ENCODE measurements at places on chromosomes 7 and 10.

DNA sequence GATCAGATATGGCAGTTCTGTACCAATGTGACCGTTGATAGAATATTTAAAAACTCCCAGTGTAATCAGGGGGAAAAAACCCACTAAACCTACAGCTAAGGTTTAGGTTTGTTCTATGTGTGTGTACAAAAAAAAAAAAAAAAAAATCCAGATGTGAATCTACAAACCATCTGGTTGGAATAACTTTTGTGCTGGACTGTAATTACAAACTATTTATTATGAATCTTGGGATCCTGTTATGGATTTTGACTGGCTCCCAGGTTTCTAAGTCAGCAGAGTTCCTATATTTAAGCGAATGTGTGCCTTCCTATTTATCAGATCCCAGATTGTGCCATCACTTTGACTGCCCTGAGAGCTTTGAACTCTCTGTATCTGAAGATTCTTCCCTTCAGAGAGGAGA, 29.1 kb downstream of the BMPER start:
- no peak for DNase-seq

GRCh38 chr7:72447465-72448204, 35.5 kb upstream of the CALN1 start:
- DNase-seq, result no peak

DNA sequence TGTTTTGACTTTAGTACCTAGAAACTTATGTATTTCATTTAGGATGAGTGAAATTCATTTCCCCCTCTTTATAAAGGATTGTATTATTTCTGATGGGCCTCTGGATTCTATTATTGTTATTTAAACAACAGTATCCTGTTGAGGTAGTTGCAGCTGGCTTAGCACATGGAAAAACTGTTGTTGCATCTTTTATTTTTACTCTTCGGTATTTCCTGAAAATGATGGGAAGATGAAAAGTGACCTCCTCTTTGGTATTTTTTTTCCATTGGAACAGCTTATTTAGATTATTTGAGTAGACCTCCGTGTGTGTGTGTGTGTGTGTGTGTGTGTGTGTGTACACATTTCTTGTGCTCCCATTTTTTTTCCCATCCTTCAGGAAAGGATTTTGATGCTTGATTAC, 129.8 kb downstream of the PRKG1 start:
- no peak for DNase-seq

DNA sequence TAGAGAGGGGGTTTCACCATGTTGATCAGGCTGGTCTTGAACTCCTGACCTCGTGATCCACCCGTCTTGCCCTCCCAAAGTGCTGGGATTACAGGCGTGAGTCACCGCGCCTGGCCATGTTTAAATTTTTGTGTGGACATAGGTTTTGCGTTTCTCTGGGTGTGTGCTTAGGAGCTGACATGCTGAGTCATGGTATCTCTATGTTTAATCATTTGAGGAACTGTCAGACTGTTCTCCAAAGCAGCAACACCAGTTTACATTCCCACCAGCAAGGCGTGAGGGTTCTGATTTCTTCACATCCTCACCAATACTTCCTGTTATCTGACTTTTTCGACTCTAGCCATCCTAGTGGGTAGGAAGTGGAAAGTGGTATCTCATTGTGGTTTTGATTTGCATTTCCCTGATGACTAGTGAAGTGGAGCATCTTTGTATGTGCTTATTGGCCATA, 153.7 kb downstream of the DNAJB6 start:
- DNase-seq, result peak; percentile 19

DNA sequence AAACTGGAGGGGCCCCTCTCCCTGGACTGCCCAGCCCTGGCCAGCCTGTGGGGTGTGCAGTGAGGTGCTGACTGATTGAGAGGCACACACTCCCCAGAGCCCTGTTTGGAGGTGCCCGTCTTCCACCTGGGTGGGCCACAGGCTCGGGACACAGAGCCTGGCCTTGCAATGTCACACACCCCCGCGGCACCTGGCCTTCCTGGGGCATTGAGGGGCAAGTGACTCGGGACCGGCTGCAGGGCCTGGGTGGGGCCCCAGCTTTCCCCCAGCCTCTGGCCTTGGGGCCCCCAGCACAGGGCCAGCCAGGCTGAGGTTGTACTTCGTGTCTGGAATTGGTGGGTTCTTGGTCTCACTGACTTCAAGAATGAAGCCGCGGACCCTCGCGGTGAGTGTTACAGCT, 13.9 kb upstream of the NKX6-2 start:
- no peak for DNase-seq

DNA sequence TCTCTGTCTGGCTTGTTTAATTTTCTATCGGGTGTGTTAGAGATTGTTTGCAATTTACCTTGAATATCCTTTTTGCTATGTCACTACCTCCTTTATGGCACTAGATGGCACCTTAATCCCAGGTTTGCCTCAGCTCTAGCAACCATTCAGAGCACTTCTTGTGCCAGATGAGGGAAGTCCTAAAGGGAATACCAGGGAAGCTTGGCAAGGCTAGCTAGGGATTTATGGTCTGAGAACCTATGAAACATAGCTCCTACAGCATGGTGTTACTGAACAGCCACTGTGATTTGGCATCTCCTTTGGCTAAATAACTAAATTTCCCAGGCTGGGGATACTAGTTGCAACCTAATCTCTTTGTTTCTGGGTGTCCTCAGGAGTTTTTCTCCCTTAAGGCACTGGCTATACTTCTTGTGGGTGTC, 69.0 kb upstream of the VOPP1 start:
- DNase-seq, result peak; percentile 13

DNA sequence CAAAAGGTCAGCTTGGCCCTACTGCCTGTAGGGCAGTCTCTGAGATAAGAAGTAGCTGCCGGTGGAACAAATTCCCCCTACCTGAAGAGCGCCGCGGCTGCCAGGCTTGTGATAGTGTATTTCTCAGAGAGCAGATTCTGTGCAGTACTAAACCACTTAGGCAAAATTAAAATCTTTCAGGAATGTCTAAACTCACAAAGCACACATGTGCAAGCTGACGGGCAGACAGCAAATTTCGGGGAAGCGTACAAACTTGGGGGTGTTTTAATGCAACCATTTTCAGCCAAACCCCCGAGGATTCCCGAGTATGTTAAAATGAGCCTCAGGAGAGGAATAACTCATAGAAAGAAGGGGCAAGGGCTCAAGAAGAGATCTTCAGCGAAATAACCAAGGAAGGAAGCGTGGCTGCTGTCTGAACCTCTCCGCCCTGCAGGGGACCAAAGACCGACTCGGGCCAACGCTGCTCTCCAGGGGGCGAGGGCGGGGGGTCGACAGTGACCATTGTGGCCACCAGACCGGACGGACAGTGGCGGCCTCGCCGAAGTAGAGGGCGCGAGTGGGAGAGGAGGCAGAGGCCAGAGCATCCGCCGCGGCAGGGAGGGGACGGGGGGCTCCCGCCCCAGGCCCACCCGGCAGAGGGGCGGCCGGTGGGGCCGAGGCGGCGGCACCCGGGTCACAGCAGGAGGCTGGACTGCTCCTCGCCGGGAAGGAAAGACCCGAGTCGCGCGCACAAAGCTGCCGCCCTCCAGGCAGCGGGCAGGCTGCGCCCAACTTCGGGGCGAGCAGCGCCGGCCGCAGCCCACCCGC, 819 bp downstream of the HYCC1 start:
- DNase-seq, result peak; percentile 6

GRCh38 chr7:131152766-131153165, 174.9 kb upstream of the MKLN1 start:
- no peak for DNase-seq

GRCh38 chr7:107874605-107875446, 16.2 kb upstream of the DLD start:
- peak; percentile 18 for DNase-seq

- DNase-seq, result no peak
Observed at GRCh38 chr10:113716109-113716910, 35.2 kb upstream of the PLEKHS1 start.

DNA sequence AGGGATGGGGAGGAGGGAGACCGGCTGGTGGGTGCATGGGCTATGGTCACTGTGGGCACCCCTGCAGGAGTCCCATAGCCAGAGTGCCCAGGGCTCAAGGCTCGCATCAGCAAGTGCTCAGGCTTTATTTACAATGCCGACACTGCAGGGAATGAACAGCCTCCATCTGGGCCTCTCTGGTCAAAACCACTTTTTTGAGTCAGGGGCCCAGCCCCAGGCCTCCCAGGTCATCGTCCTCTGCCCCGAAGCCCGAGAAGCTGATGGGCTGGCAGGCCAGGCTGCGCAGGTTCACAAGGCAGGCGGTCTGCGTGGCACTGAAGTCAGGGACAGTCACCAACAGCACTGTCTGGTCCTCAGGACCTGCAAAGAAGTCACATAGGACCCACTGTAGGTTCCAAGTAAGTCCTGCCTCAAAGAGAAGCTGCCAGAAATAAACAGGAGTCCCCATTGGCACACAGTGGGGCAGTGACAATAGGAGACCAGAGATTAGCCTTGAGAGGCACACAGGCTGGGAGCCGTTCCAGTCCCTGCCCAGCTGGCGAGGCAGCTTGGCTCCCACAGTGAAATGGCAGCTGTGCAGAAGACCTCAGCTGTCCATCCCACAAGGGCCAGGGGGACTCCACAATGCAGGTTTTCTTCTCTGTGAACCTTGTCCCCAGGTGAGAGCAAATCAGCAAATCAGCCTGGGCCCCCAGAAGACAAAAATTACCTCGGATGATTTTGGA, 8.6 kb downstream of the POLD2 start:
- no peak for DNase-seq

DNA sequence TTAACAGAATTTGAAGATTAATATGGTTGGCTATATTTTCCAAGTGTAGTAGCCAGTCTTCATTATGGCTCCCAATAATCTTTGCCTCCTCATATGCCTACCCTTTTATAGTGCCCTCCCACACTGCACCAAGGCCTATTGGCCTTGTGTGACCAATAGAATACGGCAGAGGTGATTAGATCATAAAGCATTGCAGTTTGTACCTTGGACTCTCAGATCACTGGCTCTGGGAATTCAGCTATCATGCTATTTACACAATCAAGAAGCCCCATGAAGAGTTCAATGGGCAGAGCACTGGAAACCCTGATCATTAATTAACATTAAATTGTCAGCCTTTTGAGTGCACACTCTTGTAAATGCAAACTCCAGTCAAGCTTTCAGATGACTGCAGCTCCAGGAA, 154.5 kb upstream of the MAGI2 start:
- no peak for DNase-seq

DNA sequence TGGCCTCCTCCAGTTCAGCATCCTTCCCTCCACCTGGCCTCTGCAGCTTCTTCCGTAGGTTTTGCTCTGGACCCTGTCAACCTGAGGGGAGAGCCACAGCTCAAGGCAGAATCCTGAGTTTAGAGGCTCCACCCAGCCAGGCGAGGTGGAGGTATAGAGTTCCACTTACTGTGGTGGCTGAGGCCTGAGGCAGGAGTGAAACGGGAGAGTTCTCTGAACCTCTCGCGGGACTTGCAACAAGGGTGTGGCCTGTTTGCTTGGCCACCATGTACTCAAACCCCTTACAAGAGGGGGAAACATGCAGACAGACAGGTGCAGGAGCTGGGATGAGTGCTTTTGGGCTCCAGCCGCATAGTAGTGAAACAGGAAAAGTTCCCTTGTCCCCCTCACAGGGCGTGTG, 154.0 kb upstream of the C7orf33 start:
- DNase-seq, result no peak

DNA sequence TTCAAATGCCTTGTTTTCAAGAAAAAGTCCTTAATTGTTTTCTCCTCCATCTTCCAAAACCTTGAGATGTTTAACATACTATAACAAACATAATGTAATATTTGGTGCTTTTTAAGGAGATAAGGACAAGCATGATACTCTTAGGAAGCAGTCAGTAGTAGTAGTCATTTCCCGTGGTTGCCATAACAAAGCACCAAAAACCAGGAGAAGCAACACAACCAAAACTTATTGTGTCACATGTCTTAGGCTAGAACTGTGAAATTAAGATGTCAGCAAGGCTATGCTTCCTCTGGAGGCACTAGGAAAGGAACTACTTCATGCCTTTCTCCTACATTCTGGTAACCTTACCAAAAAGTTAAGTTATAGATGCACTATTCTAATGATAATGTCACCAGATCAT, 106.8 kb downstream of the MBL2 start:
- DNase-seq, result no peak

GRCh38 chr10:120607016-120607709, 150.1 kb downstream of the PLPP4 start:
- DNase-seq, result no peak

- DNase-seq, result no peak
Observed at GRCh38 chr10:74238031-74238431, 87.0 kb downstream of the ADK start.

DNA sequence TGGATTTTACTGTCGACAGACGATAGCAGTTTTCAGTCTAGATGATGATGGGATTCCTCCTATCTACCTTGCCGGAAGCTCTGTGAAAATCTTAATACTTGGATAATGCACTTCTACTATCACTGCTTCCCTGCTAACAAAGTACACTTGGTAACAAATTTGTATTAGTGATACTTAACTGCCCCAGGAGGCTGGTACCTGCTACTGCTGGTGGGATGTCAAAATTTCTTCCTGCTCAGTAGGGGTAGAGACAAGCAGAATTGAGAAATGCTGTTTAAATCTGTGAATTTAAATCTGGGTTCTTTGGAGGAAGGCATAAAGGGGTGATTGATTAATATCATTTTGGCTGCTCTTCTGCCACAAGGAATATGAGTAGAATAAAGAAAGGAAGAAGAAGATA, 99.8 kb upstream of the STRIP2 start:
- DNase-seq, result no peak

DNA sequence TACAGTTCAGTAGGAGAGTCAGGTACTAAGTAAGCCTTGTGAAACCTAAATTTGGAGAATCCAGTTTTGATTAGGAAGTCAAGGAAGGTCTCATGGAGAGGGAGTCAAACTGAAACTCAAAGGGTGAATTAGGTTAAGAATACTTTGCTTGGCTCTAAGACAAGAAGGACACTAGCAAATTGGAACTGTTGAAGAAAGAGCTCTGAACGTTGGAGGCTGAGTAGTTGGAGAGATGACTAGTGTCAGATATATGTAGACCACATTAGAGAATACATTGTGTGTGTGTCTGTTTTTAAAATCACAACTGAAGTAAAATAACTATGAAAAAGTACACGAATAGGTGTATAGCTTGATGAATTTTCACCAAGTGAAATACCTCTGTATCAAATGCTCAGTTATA, 6.3 kb downstream of the VPS26A start:
- no peak for DNase-seq

Data from effector CD4-positive, alpha-beta T cell (primary cell).